ENCODE measurements at places on chromosomes 4 and X.

DNA sequence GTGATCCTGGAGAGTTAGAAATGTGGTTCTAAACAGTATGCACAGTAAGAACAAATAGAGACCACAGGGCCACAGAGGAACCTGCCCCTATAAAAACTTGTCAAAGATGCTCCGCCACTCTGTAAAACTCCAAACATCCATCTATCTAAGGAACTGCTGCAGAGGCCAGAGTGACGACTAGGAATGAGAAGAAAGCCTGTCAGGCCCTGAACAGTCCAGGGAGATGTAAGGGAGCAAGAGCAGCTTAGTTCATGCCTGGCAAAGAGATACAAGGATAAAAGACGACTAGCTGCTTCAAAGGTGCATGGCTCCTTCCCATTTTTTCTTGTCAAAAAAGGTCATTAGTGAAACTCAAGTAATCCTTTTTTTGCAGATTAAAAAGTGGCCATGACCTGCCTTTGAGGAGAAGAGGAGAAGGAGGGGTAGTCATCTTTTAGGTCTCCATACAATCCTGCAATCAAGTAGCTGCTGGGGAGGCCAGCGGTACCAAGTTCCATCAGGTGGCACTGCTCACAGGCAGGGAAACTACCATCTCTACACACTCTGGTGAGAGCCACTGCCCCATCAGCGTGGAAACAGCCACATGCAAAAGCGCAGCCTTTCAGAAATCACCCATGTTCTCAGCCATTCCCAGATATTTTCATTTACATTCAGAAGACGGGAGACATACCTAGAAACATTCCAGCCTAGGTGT lies 162.1 kb downstream of the TSPAN5 start:
- no peak for DNase-seq

DNA sequence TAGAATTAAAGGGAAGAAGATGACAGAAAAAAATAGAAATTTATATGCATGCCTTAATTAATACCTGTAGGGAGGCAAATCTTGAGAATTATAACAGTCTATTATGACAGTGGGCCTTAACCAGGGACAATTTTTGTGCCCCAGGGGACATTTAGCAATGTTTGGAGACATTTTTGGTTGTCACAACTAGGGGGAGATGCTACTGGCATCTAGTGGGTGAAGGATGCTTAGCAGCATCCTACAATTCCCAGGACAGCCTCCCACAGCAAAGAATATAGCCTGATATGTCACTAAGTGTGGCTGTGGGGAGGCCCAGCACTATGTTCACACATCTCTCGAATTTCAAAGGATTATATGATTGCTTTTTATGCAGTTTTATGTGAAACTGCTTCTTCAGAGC lies 10.5 kb downstream of the GPR82 start:
- peak; percentile 40 for DNase-seq

DNA sequence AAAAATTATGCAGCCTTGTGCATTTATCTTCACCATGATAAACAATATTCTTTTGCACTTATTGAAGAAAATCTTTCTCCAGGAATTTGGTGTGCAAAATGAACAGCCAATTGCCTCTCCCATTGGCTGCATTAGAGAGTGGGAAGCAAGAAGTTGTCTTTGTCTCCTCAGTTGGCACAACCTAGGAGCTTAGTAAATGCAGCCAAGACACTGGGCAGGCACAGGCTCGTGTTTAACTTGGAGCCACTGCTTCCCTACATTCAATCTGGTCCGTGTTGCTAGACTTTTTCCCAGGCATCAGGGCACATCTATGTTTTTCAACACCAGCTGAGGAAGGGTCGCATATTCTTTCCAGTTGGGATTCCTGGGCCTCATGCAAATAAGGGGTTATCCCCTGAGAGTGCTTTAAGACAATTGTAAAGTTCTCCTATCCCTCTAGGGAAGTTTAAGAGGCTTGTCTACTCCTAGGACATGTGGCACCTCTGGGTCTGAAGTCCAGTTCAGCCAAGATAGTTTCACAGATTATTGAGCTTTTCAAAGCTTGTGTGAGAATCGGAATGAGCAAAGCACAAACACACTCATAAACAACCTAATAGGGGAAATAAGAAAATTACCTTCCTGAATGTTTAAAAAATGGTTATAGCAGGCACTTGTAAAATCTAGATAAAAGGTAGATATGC lies 31.8 kb upstream of the SRD5A3 start:
- no peak for DNase-seq

GRCh38 chr4:142550965-142551364 lies 295.1 kb downstream of the INPP4B start:
- no peak for DNase-seq

GRCh38 chr4:10506077-10506476 lies 48.9 kb upstream of the ZNF518B start:
- no peak for DNase-seq

DNA sequence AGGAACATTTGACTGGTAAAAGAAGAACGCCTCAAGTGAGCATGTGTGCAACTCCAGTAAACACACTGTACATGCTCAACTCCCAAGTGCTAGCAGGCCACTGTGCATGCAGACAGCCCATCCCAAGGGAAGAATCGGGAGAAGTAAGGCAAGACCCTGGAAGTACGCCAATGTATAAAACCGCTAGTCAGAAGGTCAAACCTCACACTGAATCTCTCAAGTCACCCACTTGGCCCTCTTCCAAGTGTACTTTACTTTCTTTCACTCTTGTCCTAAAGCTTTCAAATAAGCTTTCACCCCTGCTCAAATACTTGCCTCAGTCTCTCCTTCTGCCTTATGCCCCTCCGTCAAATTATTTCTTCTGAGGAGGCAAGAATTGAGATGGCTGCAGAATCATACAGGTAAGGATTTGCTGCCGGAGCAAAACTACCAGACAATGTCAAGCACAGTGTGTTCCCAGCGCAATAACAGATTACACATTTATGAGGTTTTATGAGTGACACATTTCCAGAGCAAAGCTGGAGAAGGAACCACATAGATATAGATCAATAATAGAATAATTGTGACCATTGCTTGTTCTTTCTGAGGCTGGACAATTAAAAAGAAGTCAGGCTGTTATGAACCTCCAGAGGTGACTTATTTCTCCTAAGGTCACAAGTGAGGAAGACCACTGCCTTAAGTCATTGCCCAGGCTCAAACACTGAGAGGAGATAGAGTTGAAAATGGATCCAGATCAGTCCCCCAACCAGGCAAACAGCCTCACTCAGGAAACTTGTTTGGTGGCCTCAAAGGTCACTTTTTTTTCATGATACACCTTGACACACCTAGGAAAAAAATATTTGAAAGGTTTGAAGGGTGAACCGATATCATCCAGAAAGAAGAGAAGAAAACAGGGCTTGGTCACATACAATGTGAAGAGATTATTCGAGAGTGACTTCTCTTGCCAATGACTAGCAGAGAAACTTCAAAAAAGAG lies 26.3 kb downstream of the CXCL1 start:
- no peak for DNase-seq

DNA sequence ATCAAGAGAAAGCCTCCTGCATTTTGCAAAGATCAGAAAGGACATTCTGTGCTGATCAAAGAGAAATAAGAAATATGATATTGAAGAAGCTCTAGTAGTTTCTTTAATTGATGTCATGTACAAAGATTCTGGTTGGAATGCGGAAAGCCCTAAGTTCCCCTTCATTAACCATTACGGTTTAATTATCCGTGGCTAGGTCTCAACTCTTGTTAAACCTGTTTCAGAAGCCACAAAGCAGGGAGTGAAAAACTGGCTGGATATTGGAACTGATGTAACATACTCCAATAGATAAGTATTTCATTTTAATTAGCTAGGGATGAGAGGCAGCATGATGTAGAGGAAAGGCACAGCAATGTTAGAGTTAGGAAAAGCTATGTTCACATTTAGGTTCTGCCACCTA lies 55.7 kb downstream of the SPANXN3 start:
- DNase-seq, result no peak

DNA sequence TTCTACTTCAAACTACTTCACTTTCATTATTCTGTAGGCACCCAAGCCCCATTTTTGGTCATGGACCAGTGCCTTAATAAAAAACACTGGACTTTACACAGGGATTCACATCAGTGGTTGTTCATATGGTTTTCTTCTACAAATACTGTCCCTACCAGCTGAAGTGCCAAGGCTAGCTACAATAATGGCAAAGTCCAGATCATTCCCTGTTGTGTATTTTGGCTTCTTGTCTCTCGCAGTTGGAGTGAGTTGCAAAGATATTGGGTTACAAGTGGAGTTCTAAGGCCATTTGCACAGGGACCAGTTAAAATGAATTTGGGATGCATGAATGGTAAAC lies 16.7 kb upstream of the ANKRD17 start:
- no peak for DNase-seq

DNA sequence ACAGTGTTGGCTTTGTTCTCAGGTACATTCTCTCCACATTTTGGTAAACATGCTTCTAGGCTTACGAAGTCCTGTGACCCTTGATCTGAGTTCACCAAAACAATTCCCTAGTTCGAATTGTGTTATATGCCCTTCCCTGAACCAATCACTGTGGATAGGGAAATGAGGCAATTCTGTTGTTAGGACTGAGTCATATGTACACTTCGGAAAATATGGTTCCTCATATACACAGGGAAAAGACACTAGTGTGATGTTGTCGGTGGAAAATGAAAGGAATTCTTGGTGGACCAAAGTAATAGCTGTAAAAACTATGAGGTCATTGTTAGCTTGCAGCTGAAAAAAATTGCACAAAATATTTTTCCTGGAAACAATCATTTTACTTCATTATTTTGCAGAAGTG lies 46.6 kb upstream of the MAGEC2 start:
- no peak for DNase-seq

GRCh38 chr4:35970366-35970960 lies 273.9 kb downstream of the ARAP2 start:
- peak; percentile 47 for DNase-seq

GRCh38 chr4:23023666-23024065 lies 330.9 kb downstream of the GBA3 start:
- DNase-seq, result no peak

GRCh38 chrX:28946846-28947245 lies 359.6 kb downstream of the IL1RAPL1 start:
- no peak for DNase-seq

DNA sequence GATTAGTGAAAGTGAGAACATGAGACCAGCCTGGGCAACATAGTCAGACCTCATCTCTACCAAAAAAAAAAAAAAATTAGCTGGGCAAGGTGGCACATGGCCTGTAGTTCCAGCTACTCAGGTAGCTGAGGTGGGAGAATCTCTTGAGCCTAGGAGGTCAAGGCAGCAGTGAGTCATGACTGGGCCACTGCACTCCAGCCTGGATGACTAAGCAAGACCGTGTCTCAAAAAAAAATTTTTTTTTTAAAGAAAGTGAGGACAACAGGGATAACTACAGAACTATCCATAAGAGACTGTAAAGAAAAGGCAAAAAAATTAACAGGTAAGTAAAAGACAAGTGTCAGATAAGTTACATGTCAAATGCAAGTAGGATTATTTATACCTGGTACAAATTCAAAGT lies 13.5 kb upstream of the SPP1 start:
- DNase-seq, result no peak

DNA sequence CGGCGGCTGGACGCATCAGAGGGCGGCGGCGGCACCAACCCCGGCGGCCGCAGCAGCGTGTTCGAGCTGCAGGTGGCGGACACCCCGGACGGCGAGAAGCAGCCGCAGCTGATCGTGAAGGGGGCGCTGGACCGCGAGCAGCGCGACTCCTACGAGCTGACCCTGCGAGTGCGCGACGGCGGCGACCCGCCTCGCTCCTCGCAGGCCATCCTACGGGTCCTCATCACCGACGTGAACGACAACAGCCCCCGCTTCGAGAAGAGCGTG lies 1.9 kb downstream of the PCDH7 start:
- no peak for DNase-seq

- no peak for DNase-seq
Measured at GRCh38 chr4:140971077-140971792, 162.0 kb downstream of the RNF150 start.

GRCh38 chr4:63841266-63841665 lies 568.0 kb downstream of the TECRL start:
- no peak for DNase-seq

DNA sequence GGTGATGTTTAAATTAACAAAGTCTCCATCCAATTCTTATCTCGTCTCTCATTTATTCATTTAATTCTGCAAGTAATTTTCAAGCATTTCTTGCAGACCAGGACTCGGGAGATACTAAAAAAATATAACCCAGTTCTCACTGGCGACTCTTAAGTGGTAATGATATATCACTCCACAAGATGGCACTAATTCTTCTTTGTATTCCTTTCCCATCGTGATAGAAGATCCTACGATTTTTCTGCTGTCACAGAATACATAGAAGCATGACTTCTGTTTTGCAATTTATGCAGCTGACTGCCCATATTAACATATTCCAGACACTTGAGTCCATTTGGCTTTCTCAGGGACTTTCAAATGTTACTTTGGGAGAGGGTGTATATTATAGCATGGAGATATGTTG lies 64.0 kb upstream of the FGF13 start:
- DNase-seq, result peak; percentile 28

DNA sequence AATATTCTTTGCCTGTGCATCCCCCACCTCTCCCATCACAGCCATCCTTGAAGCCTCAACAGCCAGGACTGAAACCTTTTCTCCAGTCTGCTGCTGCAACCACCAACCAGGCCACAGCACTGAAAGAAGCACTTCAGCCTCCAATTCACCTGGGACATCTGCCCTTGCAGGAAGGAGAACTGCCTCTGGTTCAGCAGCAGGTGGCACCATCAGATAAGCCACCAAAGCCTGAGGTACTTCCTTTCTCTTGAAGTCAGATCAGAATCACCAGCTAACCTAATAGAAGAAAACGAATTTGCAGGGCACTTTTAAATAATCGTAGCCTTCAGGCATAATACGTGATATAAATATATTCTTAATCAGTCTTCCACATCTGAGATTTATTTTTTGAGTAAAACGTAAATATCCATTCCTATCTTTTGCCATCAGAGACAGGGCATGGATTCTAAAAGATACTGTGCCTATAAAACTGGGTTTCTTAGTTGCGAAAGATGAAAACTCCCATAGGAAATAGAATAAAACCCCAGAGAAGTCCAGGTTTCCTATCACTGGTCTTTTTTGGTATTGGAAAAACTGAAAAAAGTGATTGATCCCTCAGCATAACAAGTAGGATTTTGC lies 9.5 kb downstream of the AMBN start:
- peak; percentile 73 for DNase-seq

DNA sequence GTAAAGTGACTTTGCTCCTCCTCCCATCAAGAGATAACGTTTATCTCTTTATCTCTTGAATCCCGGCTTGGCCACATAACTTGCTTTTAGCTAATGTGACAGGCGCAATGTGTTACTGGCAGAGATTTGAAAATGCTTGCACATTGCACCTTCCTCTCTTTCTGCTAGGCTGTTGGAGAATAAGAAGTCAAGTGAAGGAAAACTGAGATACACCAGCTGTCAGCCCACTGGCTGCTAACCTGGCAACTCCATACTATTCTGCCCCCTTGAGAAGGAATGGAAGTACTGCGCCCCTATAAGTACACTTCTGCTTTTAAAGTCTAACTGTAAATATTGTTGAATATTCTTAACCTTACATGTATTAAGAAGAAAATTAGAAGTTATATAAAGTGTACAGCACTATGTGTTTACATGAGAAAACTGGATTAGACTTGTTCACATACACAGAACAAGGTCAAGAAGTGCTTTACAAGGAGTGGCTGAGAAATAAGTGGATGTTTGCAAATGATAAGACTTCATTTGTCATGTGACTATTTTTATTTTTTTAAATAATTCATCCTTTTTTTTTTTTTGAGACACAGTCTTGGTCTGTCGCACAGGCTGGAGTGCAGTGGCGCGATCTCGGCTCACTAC lies 424.5 kb upstream of the CTSO start:
- peak; percentile 2 for DNase-seq
